ENCODE measurements at places on chromosomes 5 and 9.

DNA sequence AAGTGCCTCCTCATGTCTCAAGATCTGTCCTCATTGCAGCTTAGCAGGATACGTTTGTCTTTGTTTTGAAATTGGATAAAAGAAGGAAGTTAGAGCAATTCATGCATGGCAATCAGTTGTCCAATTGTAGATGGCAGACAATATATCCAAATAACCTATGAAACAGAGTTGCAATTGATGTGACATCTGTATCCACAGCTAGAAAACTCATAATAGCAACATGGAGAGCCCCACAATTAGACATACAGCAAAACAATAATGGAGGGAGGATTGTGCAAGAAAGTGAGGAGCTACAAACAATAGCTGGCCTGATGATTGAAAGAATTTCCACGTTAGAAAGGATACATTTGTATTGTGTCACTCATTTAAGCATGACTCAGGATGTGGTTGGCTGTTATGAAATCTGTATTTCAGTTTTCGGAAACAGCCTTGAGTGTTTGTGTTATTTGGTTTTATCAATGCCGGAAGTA lies 132.0 kb downstream of the FAM174A start:
- no peak for DNase-seq

DNA sequence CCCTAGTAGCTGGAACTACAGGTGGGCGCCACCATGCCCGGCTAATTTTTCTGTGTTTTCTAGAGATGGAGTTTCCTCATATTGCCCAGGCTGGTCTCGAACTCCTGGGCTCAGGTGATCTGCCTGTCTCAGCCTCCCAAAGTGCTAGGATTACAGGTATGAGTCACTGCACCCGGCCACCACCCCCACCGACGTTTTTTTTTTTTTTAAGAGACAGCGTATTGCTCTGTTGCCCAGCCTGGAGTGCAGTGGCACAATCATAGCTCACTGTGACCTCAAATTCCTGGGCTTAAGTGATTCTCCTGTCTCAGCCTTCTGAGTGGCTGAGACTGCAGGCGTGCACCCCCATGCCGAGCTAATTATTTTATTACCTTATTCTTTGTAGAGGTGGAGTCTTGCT lies 38.2 kb downstream of the WDR70 start:
- DNase-seq: no peak

DNA sequence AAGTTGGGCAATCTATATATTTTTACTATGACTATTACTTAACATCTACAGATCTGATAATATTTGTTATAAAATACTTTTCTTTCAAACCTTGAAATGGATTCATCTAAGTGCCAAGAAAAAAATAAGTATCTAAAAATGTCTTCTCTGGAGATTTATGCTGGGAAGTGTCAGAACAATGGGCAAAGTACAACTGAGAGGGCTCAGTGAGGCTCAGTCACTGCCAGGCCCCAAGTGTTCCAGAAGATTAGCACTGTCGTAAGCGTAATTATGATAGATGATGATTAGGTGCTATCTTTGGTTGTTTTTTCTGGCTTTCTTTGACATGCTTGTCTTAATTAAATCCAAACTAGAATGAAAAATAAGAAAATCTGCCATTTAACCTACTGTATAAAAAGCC lies 72.2 kb upstream of the ADAMTS19 start:
- no peak for DNase-seq

DNA sequence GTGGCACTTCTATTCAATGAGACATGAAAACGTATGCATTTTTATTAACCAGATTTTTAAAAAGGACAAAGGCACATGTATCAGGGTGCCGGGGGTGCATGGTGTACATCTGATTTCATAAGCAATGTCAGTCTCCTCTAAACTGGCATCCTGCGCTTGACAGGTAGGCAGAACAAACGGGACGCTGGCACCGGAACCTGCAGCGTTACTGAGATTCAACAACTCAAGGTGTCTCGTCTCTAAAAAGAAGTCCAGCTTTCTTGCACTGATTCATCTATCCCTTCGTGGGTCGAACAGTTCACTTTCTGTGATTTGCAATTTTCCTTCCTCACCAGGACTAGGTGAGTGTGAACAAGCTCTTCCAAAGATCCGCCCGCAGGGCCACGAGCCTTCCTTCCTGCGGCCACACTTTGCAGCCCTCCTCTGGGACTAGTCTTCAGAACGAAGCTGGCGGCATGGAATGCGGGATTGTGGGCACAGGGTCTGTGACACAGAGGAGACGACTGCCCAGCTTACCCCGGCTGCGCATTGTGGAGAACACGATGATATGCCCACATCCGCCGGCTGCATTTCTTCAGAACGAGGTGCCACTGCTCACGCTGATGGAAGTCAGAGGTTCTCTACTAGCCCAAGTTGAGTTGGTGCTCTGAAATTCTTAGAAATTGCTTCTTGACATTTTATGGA lies 7.2 kb downstream of the SLC6A3 start:
- no peak for DNase-seq

GRCh38 chr5:133945568-133945967 lies 22.9 kb downstream of the C5orf15 start:
- no peak for DNase-seq

Measured in T-helper 9 cell (primary cell).